ENCODE measurements at places on chromosomes 4 and X.
A peak's percentile ranks its signal among the peaks of the same experiment; 100 is the strongest.

DNA sequence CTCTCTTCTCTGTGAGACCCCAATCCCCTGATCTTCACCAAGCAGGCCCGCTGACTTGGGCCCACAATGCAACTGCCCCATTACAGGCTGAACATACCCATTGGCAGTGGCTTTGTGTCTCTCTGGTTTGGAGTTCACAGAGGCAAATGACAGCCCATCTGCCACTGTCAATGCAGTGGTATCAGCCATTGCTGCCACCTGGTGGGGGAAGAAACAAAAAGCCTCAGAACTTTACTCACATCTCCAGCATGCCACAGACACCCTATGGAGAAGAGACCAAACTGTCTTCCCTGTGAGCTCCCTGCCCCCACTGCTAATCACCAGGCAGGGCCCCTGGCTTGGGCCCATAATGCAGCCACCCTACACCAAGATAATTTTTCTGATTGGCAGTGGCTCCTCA is 729.3 kb upstream of the ACTRT1 start:
- DNase-seq, result peak; percentile 19

DNA sequence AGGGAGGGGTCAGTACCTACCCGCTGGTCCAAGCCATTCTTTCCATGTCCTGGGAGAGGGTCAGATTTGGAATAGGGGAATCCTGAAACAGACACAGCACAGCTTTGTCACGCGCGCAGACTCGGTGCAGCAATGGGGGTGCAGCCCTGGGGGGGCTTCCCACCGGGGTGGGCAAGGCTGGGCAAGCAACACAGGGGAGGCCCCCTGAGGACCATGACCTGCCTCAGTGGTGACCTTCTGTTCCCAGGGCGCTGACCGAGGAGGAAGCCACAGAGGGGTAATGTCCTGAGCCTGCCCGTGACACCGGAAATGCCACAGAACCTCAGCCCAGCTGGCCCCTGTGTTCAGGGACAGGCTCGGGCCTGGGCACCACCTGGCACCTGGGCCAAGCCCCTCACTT is 53.2 kb upstream of the AFAP1 start:
- no peak for DNase-seq

- DNase-seq, result peak; percentile 7
Measured at GRCh38 chrX:9907645-9908387, 59.3 kb upstream of the CLDN34 start.

GRCh38 chr4:121711263-121712000 is 14.7 kb upstream of the ANXA5 start:
- DNase-seq, result peak; percentile 41

DNA sequence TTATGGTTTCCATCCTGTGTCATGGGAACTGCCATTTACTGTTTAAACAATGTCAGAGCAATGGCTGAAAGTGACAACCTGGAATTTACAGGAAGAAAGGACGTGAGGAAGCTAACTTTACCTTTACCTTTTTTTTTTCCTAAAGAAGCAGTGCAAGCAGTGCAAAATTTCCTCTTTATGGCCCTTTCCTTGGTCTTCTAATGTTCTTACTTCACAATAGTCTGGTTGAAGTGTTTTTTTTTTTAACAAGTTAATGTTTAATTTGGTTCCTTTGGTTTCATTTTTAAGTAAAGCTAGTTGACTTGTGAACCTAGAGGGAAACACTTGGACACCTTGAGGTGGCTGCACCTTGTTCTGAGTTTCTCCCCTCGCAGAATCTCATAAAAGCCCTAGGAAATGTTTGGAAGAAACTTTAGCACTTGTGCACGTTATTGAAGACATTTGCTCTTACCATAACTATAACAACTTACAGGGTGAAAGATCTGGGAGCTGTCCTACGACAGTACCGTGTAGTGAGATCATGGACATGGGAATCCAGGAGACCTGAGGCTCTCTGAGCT is 1.8 kb downstream of the SGMS2 start:
- DNase-seq, result no peak

- no peak for DNase-seq
Measured at GRCh38 chrX:23952391-23952790, 44.6 kb downstream of the CXorf58 start.

GRCh38 chr4:113106108-113106507 is 56.7 kb downstream of the ANK2 start:
- no peak for DNase-seq

- no peak for DNase-seq
Measured at GRCh38 chr4:84753321-84753972, 170.5 kb downstream of the CDS1 start.

Measured in activated CD4-positive, alpha-beta T cell treated with anti-CD3 and anti-CD28 coated beads, Interleukin-2, Interleukin-4, amounts not matched to agents 100 ng/mL and 50 ng/mL, durations not matched to agents 16 hours and 8 hours (primary cell).